ENCODE measurements at places on chromosomes 4 and X.

GRCh38 chr4:184818216-184818564 lies 7.6 kb downstream of the ACSL1 start:
- no peak for DNase-seq

GRCh38 chrX:56790778-56791177 lies 61.7 kb downstream of the NBDY start:
- DNase-seq: no peak

- no peak for DNase-seq
Observed at GRCh38 chrX:150774798-150775568, 81.8 kb downstream of the MTMR1 start.

DNA sequence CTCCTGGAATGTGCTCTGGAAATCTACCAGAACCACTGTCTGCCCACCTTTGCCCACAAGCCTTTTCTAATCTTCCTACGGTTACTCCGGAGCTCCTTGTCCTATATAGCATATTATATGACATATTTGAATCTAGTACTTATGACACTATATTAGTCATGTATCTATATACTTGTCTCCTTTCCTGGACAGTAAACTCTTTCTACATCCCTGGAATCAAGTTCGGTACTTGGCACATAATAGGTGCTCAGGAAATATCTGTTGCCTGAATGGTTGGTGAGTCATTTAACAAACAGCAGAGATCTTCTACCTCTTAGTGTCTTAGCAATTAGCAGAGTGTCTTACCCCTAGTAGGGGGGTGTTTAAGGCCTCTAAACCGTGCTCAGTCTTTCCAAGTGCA lies 123.6 kb downstream of the RELL1 start:
- no peak for DNase-seq

DNA sequence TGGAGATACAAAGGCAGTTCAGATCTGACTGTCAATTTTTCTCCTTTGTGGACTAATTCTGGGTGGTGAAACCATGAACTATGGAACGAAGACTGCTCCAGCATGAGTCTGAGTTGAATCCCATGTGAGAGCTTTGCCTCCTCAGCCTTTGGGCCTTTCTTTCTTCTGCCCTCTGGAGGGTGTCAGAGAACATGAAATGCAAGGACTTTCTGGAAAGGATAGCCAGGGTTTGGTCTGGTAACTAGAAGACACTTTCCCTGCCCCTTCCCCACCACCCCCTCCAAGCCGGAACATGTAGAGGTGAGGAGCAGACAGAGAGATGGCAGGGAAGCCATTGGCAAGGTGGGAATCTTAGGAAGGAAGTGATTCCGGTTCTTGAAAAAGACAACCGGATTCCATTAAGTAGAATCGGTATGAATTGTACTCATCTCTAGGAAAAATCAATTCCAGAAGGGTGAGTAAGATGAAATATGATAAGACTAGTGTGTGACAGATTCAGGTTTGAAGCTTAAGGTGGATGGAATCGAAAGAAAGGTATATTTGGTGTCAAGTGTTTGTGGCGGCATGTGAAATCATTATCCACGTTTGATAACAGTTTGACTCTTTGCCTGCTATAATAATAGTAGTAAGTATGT lies 19.0 kb downstream of the FHL1 start:
- no peak for DNase-seq

- no peak for DNase-seq
Observed at GRCh38 chrX:148310426-148311165, 189.8 kb upstream of the AFF2 start.

DNA sequence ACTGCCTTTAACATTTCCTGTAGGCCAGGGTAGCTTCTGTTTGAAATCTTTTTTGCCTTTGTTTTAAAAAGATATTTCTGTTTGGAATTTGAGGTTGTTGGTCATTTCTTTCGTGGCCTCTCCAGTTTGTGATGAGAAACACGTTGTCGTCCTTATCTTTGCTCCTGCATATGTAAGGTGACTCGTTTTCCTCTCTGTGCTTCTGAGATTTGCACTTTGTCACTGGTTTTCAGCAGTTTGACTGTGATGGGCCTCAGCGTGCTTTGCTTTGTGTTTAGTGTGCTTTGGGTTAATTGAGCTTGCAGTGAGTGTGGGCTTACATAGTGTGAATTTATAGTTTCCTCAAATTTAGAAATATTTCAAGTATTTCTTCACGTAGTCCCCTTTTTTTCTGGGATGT lies 81.5 kb downstream of the FAM193A start:
- no peak for DNase-seq

GRCh38 chrX:156004256-156004655 lies 6.8 kb downstream of the IL9R start:
- DNase-seq: no peak

DNA sequence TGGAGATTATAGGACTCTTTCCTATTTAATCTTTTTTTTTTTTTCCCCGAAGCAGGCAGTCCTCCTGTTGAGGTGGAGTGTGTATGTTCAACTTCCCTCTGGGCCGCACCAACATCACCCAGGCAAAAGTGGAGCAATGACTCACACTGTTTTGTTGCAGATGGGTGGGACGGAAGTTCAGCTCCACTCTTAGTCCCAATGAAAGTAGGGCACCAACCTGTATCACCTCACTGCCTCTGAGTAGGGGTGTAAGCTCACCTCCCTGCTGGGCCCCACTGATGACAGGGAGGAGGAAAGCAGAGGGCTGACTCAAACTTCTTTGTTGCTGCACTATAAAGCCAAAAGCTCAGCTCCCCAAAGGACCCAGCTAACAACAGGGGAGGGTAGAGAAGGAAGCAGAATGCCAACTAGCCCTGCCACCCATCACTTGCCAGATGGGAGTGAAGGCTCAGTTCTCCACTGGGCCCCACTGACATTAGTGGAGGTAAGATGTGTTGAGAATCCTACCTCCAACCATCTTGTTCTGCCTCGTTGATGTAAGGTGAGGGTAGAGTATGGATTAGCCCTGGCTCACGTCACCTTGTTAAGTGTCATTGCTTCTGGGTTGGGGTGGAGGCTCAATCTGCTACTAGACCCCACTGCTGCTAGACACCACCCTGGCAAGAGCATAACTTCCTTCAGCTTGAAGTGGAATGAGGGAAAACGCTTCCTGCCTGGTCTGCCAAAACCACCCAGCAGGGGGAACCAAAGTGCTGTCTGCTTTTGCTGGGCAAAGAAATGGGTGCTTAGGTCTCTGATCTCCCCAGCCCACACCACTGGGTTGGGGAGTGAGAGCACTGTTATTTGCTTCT lies 14.1 kb downstream of the RPS6KA3 start:
- DNase-seq: no peak

DNA sequence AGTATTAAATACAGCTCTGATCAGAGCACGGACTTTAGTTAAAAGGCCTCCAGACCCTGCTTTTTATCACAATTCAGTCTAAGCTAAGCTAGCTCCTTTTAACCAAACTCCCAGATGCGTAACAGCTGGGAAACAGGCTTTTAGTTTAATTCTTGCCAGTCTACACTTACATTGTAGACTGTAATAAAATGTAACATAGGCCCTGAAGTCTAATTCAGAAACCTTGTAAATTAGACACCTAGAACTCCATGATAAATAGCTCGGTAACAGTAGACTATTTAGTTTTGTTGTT lies 20.1 kb downstream of the FBXO8 start:
- DNase-seq: no peak

DNA sequence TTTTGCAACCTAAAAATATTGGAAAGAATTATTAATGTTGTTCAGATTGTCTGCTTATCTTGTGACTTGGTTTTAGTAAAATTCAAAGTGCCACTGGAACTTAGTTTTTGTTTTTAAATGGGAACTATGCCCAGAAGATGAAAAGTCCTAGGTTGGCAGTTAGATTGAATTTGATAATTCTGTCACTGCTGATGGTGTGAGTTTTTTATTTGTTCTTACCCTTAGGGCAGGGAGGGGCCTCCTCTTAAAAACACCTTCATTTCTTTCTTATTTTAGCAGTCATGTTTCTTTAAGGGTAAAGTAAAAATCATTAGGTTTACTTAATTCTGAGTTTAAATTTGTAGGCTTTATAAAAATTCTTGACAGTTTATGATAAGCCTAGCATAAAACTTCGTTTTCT lies 80.6 kb downstream of the AFF1 start:
- DNase-seq: no peak
